Astrocyte of the spinal cord (primary cell): ENCODE measurements at places on chromosomes 7 and 10.

DNA sequence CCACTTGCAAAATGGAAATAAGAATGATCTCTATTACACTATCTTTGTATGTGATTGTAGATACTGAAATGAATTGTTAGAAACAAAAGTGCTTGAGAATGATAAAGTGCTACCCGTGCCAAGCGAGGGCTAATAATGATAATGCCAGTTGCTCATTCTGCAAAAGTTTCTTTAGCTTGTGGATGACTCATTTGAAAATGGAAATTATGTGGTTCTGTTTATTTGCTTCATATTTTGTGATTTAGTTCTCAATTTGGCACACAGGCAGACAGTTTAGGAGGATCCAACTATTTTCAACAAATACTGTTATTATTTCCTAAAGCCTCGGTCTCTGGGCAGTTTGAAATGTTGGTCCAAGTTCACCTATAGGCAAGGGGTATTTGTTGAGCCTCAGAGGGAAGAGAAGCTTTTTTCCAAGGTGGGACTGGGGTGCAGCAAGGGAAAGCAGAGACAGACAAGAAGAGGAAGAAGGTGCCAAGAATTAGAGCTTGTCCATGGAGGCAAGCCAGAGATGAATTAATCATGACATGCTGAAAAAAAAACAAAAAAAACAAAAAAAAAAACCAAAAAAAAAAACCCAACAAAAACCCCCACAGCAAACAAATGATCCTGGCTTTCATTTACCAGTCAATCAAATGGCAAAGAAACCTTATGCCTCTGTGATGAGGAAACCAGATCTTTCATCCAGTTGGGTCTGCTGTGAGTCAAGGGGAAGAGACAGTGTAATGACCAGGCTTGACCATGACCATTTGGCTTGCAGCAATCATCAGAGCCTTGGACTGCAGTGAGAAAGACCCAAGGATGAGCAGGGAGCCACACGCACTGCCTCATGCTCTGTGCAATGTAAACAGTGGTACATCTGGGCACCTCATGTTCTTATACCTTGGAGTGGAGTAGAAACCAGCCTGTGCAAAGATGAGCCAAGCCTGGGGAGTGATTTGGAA is 285.0 kb upstream of the HABP2 start:
- DNase-seq = no peak

GRCh38 chr10:110497438-110498086 is at the start of gene DUSP5:
Gene DUSP5 (plus strand): TSS chr10:110497907. CDS start chr10:110498122, 215 bp downstream.
- peak; percentile 97 for DNase-seq

- no peak for DNase-seq
Measured at GRCh38 chr10:91975438-91975837, 51.9 kb downstream of the BTAF1 start.

GRCh38 chr7:38178695-38179344 is 775 bp downstream of the STARD3NL start:
- no peak for DNase-seq

- no peak for DNase-seq
Measured at GRCh38 chr7:98211221-98211675, at the start of gene BHLHA15. Gene BHLHA15 (plus strand): TSS chr7:98211439. CDS start chr7:98212310, 871 bp downstream.

DNA sequence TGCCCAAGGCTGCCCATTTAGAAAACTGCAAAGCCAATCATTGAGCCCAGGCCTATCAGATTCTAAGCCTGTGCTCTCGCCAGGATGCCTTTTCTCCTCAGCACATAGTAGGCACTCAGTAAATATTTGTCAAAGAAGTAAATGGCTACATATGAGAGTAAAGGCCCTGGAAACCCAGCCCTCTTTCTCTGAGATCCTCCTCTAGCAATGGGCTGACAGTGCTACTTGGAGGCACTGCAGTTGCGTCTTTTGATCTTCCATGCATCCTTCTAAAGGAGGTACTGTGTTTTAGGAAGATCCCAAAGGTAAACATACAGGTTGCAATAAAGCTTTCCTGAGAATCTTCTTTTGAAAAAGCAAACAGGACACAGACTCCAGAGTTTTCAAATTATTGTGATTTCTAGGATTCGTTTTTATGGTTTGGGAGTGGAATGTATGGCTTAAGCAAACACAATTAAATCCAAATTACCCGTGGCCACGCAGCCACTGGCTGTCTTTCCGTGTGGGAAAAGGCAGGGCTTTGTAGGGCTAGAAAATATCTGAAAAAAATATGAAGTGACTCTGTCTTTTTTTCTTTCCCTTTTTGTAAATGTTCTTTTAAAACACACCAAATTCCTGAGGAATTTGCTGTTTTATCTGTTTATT is 151.3 kb upstream of the BMPER start:
- no peak for DNase-seq

DNA sequence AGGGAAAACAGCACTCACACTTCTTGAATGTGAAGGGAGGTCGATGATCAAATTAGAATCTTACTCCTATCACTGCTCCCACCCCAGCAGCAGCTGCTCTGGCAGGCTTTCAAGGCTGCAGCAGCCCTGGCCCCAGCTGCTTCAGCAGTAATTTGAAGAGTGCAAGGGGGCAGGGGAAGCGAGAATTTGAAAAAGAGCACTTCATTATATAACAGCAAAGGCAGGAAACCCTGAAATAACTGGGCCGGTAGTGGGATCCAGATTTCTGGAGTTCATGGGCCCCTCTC is 44.9 kb downstream of the MYPN start:
- peak; percentile 63 for DNase-seq

DNA sequence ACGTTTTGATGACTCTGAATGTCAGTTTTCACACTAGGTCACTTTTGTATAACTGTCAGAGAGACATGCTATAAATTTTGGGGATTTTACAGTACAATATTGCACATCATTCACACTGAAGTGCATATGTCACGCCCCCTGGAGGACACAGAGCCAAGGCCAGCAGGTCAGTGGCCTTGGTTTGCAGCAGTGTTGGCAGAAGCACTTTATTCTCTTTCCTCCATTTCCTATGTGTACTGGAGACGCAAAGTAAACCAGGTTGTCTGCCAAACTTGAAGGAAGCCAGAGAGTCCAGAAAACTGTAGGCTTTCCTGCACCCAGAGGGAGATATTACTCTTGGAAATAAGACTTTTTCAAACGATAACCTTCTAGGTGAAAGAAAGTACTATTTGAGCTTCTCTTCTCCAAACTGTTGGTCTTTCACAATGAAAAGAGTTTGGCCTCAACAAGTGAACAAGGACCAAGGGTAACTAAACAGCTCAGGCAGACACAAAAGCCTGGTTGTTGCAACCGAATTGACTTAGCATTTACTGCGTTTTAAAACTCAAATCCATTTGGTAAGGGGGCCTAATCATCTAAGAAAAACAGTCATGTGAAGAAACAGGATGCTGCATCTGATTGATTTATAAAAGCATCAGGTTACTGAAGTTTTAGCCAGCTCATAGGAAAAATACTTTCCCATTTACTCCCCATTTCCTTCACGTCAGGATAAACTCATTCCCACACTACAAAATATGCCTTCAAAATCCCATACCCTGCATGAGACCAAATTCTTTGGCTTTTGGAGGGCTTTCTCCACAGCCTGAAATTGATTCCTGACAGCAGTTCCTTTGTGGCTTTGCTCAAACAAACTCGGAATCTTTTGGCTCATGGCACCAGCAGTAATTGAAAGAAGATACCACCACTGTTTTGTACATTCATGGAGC is 83.0 kb upstream of the SEC61G start:
- peak; percentile 91 for DNase-seq

DNA sequence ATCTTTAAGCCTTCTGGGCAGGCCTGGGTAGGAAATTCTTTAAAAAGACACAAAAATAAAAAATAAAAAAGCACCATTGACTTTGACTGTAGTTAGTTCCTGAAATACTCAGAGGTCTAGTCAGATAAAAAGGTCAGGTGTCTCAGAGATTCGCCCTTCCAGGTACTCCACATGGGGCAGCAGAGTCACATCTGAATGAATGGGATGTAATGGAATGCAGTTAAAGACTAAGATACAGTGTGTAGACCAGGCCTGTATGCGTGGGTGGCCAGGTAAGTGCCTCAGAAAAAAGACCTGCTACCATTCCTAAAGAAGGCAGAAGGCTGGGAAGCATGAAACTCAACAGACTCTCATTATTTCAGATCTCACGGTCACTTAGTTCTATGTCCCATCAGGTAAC is 68.6 kb upstream of the SEM1 start:
- DNase-seq = no peak

- no peak for DNase-seq
Measured at GRCh38 chr7:98278936-98279335, 2.5 kb upstream of the BRI3 start.

DNA sequence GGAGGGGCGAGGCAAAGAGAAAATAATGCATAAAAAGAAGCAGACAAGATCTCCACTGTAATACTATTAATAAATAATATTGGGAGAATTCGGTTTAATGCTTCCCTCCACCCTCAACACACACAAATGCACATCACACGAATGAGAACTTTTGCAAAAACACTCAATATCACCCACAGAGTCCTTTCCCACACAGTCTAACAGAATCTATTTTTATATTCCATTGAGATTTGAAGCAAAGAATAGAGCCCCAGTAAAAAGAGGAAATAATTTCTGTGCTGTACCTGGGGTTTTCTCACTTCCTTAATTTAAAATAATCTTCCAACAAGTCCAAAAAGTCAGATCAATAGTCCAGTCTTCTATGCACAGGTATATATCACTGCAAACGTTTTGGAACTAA is 17.0 kb downstream of the PIK3AP1 start:
- DNase-seq = no peak

GRCh38 chr7:156585926-156586325 is 54.6 kb upstream of the RNF32 start:
- no peak for DNase-seq

DNA sequence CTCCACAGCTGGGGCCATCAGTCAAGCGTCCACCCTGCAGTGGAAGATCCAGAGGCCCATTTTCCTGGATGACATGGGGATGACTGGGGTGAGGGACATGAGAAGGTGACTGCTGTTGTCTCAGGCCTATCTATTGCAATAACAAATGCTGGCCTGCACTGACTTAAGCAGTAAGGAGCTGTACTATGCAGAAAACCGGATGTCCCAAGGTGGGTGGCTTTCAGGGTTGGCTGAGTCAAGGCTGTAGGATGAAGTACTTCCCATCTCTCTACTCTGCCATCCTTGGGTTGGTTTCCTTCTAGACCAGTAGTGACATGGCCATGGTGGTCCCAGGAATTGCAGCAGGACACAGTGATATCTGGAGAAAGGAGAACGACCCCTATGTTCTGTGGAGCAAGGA is 48.1 kb downstream of the NEURL1 start:
- no peak for DNase-seq

DNA sequence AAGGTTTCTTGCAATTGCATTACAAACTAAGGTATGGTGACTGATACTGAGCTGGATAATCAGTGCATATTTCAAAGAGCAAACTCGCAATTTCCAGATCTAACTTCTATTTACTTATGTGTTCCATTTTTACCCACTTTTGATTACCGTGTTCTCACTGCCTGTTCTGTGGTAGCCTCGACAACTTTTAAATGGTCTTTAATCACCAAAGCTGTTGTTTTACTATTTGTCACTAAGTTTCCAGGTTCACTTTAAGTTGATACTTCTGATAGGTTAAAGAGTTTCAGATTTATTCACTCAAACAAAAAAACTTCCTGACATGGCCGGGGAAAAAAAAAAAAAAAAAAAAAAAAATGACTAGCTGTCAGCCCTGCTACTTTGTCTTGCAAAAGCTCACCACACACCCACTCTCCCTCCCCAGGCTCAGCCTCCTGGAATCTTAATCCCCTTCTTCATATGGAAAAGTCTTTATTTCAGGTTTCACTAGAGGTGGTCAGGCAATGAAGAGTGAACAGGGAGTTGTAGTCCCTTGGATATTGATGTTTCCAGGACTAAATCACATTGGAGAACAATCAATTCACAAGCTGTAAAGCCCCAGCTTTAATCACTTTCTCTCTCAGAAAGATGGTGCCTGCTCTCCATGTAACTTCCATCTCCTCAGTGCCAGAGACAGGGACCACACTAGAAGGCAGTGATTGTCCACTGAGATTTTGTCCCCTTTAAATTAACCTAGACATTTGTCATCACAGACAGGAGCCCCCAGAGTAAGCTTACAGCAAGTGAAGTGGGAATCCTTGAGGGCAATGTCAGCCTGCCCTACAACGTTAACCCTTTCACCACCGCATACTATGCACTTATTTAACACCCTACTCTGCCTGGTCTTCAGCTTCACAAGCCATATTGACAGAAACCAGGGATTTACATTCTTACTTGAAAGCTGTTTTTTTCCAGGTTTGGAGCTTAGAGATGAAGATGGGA is 749.1 kb upstream of the SORCS1 start:
- DNase-seq = no peak
